ENCODE measurements at places on chromosomes 13 and 19. TPM values are rescaled to one million over a fixed set of nuclear protein-coding genes. Genes with fewer than 3 reads are reported as not detected.

Gene ZNF536
- not detected for total RNA-seq

Gene ATP1A3
- total RNA-seq = under 0.01 TPM

Gene ZNF528
- 8.1 TPM for total RNA-seq

Gene ZNF226
- total RNA-seq = 13.1 TPM

Gene LENG9
- 3.3 TPM for total RNA-seq

Gene ZNF320
- 5.0 TPM for total RNA-seq

Gene FAM216B
- total RNA-seq = not detected

Gene ZNF324
- total RNA-seq = 11.9 TPM

Gene TFPT
- 27.4 TPM for total RNA-seq

Gene ENOX1
- total RNA-seq = 1.7 TPM

Gene RFPL4A
- total RNA-seq = 1.2 TPM

Gene LGALS14
- total RNA-seq = not detected

Gene SBNO2
- total RNA-seq = 28.2 TPM

Gene ZNF20
- 3.2 TPM for total RNA-seq

Gene VWA8
- total RNA-seq = 5.4 TPM

Gene OR7A5
- not detected for total RNA-seq

Gene PLK5
- total RNA-seq = not detected

Gene MYDGF
- 149 TPM for total RNA-seq

Gene SHISA2
- total RNA-seq = 1.8 TPM

Gene SLC7A9
- total RNA-seq = 0.20 TPM

Gene METTL21C
- not detected for total RNA-seq

Gene IRGC
- total RNA-seq = not detected

All from lung microvascular endothelial cell (primary cell).